ENCODE measurements at places on chromosomes 4 and X.

GRCh38 chrX:15960237-15960636 is 105.6 kb upstream of the AP1S2 start:
- DNase-seq = no peak

DNA sequence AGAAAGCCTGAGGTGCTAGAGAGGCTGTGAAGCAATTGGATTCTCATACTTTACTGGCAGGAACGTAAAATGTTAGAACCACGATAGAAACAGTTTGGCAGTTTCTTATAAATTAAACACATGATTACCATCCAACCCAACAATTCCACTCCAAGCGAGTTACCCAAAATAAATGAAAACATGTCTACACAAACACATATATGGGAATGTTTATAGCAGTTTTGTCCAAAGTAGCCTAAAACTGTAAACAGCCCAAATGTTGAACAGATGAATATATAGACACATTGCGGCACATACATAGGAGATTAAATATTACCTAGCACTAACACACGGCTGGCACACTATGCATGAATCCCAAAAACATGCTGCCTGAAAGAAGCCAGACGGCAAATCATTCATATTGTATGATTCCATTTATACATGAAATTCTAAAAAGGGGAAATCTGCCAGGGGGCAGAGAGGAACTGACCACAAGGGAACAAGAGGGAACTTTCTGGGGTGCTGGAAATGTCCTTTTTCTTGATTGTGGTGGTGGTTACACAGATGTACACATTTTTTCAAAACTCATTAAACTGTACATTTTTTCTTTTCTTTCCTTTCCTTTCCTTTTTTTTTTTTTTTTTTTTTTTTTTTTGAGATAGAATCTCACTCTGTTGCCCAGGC is 50.4 kb upstream of the SLC25A4 start:
- no peak for DNase-seq

DNA sequence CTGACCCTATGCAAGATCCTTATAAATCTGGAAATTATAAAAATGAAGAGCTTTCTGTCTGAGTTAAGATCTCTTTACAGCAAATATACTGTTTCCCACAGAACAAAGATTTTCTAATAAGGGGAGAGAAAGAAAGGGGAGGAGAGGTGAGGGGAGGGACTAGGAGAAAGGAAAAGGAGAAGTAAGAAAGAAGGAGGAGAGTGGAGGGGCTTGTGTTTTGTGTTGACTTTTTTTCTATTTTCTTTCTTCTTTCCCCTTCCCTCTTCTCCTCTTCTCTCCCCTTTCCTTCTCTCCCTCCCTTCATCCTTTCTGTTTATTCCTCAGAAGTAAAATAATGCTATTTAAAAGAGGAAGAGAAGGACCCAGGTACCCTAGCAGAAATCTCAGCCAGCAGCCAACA is 6.2 kb downstream of the CXCL6 start:
- no peak for DNase-seq

DNA sequence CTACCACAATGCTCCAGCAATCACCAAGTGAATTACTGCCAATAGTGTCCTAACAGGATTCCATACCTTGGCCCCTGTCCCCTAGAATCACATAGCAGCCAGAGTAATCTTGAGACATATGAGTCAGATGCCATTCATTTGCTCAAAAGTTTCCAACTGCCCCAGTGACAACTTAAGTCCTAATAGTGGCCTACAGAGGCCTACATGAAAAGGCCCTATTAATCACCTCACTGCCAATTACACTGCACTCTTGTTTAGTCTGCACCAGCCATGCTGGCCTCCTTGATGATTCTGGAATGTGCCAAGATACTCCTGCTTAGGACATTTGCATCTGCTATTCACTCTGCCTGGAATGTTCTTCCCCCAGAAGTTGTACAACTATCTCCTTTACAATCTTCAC is 130.7 kb downstream of the NR3C2 start:
- DNase-seq = no peak

- peak; percentile 1 for DNase-seq
These were observed 49.0 kb downstream of the SH2D1A start for GRCh38 chrX:124395145-124395880.

- no peak for DNase-seq
These were observed 10.4 kb downstream of the CASK start for GRCh38 chrX:41912923-41913322.

DNA sequence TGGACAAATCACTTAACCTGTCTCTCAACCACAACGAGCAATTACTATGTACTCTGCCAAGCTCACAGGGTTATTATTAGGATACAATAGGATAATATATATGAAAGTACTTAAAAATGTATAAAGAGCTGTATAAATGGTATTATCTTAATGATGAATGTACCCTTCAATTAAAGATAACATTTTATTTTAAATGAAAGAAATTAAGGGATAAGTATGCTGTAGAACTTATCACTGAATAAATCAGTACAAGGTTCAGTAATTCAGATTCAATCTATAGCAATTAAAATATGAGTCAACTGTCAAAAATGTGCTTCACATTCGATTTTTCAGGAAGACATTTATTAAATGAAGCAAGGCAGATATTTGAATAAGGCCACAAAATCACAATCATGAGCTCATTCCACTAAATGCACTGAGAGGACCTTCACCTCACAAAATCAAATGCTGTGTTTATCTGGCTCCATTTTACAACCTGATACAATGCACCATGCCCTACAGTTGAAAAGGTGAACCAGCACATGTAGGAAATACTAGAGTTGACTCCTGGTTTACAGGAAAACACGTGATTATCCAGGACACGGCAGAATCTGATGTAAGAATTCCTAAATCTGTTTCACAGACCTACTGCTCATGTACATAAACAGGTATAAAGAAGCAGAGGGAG is 4.4 kb downstream of the LRCH2 start:
- DNase-seq = no peak

- peak; percentile 83 for DNase-seq
These were observed 228.8 kb upstream of the PGRMC2 start for GRCh38 chr4:128516301-128516969.

- DNase-seq = peak; percentile 35
These were observed 59.0 kb upstream of the C1QTNF7 start for GRCh38 chr4:15368856-15369255.

DNA sequence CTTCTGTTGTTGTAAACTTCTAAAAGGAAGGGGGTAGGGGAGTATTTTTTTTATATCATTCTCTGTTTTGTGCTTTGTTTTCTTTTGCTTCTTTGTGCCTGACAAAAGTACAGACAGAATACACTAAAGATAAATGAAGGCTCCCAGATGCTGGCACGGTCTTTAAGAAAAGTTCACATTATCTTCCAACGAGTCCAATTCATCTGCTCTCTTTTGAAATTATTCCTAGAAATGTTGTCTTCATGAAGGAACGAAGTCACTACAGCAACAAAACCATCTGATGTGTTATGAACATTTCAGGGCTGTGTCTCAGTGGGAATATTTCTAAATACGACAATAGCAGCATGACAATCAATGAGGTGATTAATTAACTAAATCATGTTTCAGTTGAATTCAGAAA is 813.8 kb upstream of the HTR2C start:
- no peak for DNase-seq

GRCh38 chrX:148024425-148025148 is 43.5 kb downstream of the FMR1NB start:
- DNase-seq = no peak

- no peak for DNase-seq
These were observed 37.1 kb downstream of the ENOPH1 start for GRCh38 chr4:82467471-82467870.

DNA sequence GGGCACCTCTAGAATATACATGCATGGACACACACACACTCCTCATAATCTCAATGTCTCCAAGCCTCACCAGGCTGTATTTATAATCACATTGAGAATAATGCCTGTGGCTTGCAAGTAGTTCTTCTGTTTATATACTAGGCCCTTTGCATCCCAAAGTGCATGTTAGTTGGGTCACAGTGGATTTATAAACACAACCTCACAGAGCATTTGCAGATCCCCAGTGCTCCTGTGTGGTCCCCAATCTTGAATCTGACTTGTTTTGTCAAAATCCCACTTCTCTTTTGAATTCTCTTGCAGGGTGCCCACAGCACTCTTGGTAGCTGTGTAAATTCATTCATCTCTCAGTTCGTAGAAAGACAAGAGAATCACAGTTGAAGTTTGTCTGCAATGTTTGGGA is 49.6 kb upstream of the PROM1 start:
- no peak for DNase-seq

DNA sequence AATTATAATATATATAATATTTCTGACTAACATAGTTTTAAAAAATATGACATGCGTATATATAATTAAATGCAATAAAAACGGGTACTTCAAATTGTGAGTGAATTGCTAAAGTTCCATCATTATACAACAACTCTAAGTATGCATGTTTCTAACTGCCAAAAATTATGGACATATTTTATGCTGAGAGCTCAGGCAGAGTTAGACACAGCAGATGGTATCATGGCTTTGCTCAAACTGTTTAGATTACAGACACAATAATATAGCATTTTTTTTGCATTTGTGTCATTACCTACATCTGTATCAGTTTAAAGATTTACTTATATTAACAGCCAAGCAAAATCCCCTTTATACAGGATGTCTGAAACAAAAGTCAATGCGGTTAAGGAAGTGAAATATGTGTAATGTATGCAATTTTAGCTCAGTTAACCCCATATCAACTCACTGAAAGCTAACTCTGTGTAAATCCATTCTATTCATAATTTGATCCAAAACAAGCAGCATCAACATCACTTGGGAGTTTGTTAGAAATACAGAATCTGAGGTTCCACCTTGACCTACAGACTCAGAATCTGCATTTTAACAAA is 119.1 kb upstream of the CNKSR2 start:
- DNase-seq = no peak

GRCh38 chr4:123121241-123121907 is 199.0 kb upstream of the NUDT6 start:
- no peak for DNase-seq

GRCh38 chr4:174657472-174657871 is 135.2 kb upstream of the HPGD start:
- peak; percentile 85 for DNase-seq

- no peak for DNase-seq
These were observed 40.4 kb downstream of the CCDC158 start for GRCh38 chr4:76380561-76380960.

DNA sequence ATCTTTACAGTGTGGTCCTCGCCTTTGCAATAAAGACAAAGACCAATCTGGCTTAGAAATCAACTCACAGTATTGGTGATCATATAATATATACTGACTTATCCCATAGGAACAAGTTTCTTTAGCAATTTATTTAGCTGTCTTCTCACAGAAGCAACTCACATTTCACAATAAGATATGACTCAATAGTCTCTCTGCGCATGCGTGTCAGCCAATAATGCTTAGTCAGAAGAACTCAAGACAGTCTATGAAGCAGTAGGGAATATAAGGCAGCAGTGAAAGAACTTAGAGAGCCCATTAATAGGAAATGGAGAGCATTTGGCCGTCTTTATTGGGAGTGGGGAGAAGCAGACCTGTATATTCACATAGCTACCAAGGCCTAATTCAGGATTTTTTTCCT is 216.7 kb downstream of the IL13RA2 start:
- DNase-seq = no peak

DNA sequence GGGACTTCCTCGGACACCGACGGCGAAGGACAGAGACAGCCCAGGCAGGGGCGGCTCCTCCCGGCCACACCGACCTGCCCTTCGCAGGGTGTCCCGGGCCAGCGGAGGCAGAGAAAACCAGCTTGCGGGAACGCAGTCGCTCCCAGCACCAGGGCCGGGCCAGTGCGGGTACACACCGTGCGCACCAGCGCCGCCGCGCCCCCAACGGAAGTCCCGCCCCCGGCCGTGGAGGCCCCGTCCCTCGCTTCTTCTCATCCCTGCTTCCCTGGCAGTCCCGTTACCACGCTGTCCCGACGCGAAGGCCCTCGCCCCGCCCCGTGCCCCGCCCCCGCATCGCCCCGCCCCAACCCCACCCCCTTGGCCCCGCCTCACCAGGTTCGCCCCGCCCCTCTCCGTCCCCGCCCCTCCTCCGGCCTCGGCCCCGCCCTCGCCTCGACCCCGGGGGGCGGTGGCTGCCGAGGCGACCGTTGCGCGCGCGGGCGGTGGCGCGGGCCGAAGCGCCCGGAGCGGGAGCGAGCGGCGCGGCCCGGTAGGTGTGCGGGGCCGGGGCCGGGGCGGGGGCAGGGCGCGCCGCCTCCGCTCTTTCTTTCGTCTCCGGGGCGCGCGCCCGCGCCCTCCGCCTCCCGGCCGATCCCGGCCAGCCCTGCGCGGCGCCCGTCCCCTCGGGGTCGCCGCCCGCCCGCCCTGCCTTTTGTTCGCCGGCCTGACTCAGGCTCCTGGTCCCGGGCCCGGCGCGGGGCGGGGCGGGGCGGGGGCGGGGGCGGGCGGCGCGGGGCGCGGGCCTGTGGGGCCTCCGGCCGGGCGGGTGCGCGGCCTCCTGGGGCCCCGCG is at the start of gene RGS12:
Gene RGS12, plus strand, starts transcription at position 451 of the 830 bp plus-strand sequence. CDS start 23,150 bp downstream, outside the sequence.
- peak; percentile 90 for DNase-seq

DNA sequence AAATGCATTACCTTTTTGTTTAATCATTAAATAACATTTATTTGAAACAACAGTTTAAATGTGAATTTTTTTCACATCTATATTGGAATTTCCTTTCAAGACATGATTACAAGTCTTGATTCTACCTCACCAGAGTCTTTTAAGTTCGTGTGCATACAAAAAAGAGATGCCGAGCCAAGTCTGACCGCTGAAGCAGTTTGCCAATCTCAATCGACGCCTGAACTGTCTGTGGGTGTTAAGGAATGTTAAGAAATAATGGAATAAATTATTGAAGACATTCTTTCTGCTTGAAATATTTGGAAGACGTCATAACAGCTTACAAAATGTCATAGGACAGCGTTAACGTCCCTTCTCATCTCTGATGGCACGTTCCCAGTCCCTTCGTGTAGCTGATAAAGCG is 27.9 kb upstream of the TNIP3 start:
- DNase-seq = no peak

DNA sequence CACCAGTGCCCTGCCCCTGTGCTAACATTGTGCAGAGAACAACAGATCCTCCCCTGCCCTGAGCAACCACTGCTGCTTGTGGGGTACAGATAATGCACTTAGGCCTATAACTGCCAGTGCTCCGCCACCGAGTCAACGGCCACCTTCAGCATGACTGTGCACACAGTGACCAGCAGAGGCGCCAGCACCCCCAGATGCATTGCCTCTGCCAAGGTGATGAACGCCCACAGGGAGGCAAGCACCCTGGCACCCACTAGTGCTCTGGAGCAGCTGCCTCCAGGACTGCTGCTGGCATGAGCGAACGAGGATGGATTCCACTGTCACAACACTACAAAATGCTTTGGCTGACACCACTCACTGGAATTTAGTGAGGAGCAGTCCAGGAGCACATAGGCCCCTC is 38.2 kb downstream of the SPIN2B start:
- no peak for DNase-seq

DNA sequence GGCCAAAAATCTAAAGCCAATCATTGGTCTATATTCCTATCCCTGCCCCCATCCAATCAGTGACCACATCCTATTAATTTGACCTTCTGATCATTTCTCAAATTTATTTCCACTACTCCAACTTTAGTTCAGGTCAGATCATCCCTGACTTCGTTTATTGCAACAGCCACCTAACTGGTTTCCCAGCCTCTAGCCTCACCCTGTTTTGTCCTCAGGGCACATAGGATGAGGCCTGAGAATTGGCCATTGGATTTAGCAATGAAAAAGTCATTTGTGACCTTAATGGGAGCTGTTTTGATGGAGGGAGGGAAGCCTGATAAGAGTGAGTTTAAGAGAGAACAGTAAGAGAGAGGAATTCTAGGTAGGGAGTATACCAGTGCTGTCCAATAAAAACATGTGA is 155.0 kb downstream of the AMMECR1 start:
- no peak for DNase-seq

Data from OCI-M1 (cell line).